MV-4-11 (cell line): ENCODE measurements at places on chromosomes 12 and 14.

- DNase-seq = no peak
Observed at GRCh38 chr12:53506881-53507602, at the start of gene NPFF. Gene NPFF, minus strand, starts transcription at chr12:53507484. Its CDS starts 10 bp downstream, at chr12:53507474.

DNA sequence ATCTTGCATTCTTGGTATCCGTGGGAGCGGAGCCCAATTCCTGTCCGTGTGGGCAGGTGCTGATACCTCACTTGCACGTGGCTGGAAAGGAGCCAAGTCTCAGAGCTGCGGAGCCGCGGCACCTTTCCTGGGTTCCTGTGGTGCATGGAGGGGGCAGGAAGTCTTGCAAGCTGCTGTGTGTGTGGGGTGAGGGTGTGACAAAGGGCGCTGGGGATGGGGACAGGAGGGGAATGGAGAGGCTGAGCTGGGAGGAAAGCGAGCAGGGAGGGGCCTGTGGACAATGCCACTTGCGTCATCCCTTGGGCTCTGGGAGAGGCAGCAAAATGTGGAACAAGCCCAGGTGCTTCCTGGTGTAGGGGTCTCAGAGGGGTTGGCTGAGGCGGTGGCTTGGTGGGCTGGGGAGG, 86.7 kb downstream of the CALM1 start:
- DNase-seq = peak; percentile 13

GRCh38 chr14:49992901-49993339, 100.0 kb downstream of the ARF6 start:
- no peak for DNase-seq

DNA sequence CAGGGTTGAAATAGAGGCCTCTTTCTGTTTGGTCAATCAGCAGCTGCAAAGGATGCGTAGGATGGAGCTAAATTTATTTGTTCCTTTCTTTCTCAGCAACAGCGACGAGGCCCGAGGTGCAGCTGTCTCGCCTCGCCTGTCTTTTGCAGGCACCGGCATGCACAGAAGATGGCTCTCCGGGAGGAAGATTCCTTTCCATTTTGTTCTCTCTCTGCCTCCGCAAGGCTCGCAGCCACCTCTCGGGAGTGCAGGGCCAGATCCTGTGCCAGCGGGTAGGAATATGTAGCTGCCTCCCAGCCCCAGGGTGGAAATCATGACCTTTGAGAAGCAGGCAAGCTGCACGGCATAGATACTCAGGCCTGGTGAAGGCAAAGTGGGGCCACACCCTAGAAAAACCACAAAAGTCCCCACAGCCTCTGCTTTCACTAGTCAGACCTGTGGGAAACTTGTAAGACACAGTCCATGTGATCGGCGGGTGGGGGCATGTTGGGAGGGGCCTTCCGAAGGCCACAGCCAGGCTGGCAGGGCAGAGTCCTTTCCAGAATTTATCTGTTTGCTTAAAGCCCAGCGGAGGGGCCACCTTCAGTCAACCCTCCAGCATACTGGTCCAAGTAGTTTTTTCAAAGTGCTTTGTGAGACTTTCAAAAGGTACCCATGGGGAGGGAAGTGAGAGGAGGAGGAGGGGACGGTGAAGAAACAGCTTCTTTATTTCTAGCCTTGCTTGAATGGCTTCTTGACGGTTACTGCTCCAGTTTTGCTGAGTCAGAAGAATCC, at the start of gene MAP1LC3B2:
MAP1LC3B2 (plus strand) TSS at position 220 of the 774 bp plus-strand sequence. CDS start 16,562 bp downstream, outside the sequence.
- DNase-seq = peak; percentile 99

DNA sequence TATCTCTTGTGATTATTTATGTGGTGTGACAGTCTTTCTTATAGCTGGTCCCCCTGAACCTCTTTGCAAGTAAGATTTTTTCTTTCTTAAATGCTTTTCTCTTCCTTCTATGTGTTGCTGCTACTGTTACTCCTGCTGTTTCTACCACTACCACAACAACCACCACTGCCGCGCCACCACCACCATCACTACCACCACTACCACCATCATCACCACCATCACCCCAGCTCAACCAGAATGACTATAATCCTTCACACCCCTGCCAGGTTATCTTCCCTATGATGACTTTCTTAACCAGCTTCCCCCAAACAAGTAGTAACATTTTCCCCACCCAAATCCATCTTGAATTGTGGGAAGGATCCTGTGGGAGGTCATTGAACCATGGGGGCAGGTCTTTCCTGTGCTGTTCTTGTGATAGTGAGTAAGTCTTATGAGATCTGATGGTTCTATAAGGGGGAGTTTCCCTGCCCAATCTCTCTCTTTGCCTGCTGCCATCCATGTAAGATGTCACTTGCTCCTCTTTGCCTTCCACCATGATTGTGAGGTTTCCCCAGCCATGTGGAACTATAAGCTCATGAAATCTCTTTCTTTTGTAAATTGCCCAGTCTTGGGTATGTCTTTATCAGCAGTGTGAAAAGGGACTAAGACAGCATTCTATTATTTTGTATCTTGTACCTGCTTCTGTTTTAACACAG, 52.2 kb downstream of the CHST11 start:
- DNase-seq = no peak

GRCh38 chr12:38157274-38157932, 159.2 kb upstream of the ALG10B start:
- no peak for DNase-seq
